DMS153 (cell line): ENCODE measurements at places on chromosomes 11 and 22.
A peak's percentile ranks its signal among the peaks of the same experiment; 100 is the strongest.

DNA sequence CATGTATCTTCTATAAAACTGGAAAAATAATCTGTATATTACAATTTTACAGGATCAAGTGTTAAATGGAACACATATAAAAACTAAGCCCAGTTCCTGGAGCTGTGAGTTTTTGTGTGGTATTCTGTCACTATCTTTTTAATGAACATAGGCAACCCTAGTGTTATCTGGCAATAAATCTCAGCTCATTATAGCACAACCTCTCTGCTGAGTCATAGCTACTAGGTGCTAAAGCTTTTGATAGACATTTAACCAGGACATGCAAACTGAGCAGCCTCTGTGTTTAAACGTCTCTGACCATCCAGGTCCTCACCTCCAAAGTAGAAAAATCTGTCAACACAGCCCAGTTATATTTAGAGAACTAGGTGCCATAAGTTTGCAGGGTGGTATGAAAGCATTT is 91.0 kb upstream of the CARD18 start:
- DNase-seq, result peak; percentile 30

DNA sequence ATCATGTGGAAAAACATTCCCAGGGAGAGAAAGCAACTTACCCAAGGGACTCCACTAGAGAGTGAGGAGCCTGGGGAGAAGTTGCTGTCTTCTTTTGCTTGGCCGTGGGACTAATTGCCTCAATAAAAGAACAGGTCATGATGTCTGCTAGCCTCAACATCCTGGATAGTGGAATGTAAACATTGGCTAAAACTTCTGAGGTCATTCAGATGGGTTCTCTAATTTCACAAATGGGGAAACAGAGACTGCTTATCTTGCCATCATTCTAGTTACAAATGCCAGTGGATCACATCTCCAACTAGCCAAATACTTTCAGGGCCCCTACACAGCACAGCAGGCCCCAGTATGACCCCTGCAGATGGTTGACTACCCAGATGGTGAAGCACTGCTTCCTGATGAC is 28.4 kb upstream of the PAMR1 start:
- DNase-seq, result no peak

DNA sequence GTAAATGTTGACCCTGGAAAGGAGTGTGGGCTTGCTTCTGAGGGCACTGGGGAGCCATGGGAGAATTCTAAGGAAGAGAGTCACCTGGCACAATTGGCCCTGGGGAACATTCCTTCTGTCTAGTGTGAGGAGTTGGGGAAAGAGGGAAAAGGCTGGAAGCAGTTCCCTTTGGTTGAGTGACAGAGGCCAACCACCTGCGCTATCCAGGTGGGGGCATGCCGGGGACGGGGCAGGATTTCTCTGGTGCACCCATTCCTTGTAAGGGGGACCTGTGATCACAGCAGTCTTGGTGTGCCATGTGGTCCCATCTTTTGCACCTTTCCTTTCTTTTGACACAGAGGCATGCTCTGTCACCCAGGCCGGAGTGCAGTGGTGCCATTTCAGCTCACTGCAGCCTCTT is 92.1 kb upstream of the GRK3 start:
- no peak for DNase-seq

DNA sequence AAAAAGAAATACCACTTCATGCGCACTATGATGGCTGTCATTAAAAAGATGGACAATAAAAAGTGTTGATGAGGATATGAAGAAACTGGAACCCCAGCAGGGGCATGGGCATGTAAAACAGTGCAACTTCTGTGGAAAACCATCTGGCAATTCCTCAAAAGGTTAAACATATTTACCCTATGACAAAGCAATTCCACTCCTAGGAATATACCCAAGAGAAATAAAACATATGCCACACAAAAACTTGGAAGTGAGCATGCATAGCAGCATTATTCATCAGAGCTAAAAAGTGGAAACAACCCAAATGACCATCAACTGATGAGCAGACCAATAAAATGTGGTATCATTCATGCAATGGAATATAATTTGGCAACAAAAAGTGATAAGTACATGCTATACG is 50.1 kb downstream of the LRRC32 start:
- no peak for DNase-seq

DNA sequence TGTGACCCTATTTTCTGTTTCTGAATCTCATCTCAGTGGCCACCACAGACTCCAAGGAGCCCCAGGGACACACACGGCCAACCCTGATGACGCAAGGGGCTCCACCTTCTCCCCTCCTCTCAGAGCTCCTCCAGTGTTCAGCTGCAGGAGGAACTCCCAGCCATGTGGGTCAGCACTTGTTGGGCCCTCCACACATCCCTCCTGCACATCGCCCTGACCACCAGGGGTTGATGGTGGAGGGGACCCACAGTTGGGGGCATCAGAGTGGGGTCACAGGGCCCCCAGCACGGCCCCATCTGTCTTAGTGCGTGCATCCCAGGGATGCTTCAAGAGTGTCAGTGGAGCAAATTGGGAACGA is 499.6 kb downstream of the BRD1 start:
- DNase-seq, result no peak

GRCh38 chr22:41899992-41900651 is 14.8 kb downstream of the SHISA8 start:
- DNase-seq, result no peak

DNA sequence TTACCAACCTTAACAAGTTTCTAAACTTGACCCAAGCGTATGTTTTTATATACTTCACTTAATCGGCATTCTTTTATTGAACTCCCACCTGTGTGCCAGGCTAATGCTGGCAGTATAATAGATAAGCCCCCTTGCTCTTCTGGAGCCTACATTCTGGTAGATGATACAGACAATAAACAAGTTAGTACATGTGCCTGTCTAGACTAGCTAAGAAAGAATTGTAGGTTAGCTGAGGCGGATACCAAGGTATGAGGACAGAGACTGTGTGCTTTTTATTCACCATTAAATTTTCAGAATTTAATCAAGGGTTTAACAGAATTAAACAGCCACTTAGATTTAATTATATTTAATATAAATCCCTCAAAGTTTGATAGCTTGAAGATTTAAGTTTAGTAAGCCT is 45.7 kb downstream of the TTC17 start:
- DNase-seq, result no peak

GRCh38 chr11:114796954-114797721 is 118.8 kb downstream of the NXPE2 start:
- peak; percentile 70 for DNase-seq

- DNase-seq, result no peak
Measured at GRCh38 chr22:20215742-20216141, 52.4 kb downstream of the RTN4R start.

DNA sequence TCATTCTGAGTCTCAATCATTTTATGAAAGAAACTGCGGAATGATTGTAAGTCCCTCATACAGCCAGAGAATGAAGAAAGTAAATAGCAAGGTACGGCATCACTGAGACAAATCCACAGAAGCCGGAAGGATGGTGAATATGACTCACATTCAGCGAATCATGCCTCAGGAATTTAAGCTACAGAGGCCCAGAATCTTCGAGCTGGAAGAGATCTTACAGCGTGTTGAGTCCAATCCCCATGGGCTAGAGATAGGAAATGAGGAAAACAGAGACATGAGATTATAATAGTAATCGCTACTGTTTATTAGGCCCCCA is 173.2 kb downstream of the KIF18A start:
- no peak for DNase-seq
